ENCODE measurements at places on chromosomes 16 and 17. TPM values are rescaled to one million over a fixed set of nuclear protein-coding genes. Genes with fewer than 3 reads are reported as not detected.

The GCGR gene
- polyA plus RNA-seq, result not detected

DNA sequence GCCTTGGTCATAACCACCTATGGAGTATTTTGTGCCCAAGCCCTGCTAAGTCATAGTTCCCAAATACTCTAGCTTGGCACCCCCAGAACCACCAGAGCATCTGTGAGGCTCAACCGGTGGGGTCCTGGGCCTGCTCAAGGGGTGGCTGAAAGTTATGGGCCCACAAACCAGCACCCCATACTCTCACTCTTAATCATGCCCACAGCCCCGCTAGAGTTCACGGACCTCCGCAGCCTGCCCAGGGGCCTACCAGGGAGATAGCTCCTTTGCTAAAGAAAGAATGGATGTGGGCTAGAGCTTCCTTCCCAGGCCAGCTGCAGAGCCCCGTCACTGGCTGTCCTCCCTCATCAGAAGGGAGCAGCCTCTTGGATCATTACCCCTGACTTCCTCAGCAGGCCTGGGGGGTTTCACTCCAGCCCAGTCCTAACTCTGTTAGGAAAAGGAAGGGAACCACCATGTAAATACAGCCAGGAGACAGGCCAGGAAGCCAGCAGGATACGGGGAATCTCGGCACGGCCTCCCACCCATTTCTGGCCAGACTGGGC lies 1.4 kb downstream of the GIT1 start:
- DNase-seq, result no peak

DNA sequence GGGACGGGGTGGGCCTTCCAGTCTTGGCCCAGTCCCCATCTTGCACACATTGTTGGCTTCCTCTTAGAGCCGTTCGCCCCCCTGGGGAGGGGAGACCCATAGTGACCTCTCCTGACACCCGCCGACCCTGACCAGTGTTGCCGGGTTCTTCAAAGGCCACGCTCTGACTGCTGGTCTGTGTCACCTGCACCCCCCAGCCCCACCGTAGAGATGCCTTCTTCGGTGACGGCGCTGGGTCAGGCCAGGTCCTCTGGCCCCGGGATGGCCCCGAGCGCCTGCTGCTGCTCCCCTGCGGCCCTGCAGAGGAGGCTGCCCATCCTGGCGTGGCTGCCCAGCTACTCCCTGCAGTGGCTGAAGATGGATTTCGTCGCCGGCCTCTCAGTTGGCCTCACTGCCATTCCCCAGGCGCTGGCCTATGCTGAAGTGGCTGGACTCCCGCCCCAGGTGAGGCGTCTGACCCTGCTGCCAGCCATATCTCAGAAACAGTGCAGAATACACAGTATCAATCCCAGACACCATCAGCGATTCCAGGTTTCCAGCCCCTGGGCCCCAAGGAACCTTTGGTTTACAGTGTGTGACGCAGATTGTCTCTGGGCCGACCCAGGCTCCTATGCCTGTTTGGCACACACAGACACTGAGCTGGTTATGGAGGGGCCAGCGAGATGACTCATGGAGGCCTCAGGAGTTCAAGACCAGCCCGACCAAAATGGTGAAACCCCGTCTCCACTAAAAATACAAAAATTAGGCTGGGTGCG lies 1.3 kb downstream of the SLC26A11 start:
- DNase-seq, result no peak

DNA sequence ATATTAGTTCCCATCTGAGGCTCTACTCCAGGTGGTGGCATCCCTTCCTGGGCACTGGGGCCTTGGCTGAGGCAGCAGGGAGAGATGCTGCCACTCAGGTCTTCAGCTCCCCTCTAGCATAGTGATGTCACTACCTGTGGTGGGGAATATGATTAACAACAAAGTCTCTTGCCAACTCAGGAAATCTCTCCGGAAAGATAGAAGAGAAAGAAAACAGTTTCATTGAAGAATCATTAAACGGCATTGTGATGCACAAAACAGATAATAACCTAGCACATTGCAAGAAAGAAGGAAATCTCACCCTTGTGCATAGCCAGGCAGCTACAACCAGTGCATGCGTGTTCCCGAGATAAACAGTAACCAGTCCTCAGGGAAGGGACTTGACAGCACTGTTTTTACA lies 12.2 kb upstream of the ZNF267 start:
- DNase-seq, result no peak

DNA sequence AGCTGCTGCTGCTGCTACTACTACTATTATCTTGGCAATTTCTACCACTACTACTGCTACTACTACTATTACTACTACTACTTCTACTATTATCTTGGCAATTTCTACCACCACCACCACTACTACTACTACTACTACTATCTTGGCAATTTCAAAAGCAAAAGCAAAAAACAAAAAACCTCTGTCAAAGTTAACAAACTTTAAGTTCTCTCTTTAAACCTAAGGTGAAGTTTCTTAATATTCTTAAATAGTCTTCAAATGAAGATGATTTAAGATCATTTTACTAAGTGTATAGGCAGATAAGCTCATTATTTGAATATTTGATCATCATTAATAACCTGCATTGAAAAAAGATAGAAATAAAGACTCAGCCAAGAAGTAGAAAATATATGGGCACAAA lies 118.5 kb downstream of the BRIP1 start:
- DNase-seq, result no peak

The CENPX gene
- 160 TPM for polyA plus RNA-seq

GRCh38 chr17:75900691-75901533 lies 3.8 kb downstream of the MRPL38 start:
- DNase-seq, result no peak
